ENCODE measurements at places on chromosomes 16 and 17.

- no peak for DNase-seq
Measured at GRCh38 chr16:3122926-3123570, 10.7 kb downstream of the ZNF205 start.

DNA sequence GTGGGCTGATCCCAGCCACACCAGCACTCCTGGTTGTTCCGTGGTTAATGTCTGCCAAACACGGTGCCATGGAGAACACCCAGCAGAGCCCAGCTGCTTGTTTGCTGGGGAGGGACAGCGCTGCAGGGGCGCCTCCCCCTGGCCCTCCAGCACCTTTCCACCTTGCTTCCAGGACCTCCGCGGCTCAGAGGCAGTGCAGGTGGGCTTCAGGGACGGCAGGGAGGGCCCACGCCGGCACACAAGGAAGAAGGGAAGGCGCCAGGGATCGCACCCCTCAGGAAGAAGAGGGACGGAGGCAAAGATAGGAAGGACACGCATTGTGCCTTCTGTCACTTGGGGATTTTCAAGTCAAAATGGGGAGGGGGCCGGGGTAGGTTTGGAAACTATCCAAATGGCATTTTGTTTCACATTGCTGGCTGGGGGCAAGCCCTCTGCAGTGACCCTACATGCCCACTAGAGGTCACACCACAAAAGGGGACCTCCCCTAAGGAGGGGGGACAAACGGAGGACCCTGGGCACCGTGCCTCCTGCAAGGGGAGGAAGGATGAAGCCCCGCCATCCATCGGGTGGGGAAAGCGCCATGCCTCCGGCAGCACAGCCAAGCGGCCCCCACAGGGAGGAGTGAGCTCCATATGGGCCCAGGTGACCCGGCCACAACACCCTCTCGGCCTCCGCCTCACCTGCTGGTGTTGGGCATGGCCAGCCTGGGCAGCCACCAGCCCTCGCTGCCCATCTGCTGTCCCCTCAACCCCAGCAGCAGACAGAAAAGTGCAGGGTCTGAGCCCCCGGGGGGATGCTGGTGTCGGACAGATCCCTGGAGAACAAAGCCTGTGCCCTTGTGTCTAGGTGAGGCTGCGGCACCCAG is 7.5 kb upstream of the C16orf95 start:
- DNase-seq = peak; percentile 25

- DNase-seq = no peak
Measured at GRCh38 chr16:58393138-58393504, 850 bp downstream of the GINS3 start.

DNA sequence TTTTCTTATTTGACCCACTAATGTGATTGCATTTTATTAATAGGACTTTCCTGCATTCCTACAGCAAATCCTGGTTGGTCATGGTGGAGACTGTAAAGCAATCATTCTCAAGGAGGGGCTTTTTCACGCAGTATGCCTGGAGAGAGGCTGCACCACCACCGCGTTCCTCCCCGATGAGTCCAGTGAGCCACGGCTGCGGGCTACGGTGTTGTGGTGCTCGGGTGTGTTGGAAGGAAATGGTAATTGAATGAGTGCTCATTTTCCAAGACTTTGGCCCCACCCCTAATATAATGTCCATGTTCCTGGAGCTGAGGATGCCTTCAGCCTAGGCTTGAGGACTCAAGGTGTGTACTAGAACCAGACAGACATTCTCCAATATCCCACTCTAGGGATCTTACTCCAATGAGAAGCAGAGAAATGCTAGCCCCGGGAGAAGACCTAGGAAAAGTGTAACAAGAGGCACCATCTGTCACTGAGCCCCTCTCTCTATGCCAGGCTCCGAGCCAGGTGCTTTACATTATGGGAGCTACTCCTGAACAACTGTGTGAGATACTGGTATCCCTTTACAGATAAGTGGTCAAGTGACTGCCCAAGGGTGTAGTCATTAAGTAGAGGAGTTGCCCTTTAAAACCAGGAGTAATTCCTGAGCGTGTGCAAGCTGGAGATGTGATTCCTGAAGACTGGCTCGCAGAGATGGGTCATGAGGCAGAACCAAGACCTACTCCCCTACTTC is 39.4 kb downstream of the HEATR6 start:
- DNase-seq = no peak

DNA sequence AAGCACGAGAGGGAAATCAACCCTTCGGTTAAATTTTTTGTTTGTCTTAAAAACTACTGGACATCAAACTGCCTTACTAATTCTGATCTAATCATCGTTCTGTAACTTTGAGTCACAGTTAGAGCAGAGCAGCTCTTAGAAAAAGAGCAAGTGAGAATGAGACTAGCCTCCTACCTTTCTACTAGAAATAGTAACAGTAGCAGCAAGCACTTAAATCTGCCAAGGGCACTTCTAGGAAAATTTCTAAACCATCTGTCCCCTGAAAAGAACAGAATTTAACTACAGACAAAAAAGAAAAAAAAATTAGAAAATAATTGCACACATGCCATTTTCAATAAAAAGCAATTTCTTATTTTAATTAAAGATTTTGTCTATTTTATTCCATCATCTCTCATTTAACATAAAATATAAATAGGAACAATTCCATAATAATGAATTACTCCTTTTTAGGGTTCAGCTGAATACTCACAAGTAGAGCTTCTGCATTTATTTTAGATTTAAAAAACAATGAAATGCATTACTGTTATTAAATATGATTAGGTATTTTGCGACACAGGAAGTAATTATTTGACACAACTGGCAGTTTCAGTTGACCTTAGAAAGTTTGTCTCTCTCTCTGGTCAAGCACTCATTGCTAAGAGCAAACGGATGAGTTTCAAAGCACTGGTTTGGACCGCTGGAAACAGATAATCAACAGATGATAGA is 250.8 kb upstream of the SOX9 start:
- no peak for DNase-seq

DNA sequence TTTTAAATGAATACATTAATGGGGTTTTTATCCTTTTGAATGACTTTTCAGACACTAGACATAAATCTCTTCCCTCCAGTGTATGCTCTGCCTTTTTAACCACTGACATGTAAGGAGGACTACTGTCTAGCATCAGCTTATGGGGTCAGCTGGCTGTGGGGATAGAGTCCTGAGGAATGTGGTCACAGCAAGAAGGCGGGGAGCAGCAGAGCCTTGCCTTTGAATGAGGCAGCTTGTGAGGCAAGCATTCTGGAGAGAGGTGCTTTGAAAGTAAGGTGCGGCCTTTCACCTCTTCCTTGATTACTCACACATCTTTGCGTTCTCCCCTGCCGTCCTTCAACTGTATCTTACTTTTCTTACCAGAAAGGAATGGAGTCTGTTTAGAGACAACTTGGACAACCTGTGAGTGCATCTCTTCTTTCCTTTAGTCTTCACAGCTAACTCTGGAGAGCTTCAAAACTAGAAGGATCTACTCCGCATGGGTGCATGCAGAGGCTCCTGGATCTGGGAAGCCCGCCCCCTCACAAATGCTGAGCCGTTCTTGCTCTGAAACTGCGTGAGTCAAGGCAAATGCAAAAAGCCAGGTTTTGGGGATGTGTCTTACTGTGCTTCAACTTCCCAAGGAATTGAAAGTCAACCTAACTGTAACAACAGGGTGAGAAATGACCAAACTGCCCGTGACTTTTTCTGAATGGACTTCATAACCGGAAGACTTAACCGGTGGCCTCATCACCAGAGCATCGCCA is 49.9 kb downstream of the ADCY7 start:
- DNase-seq = no peak

DNA sequence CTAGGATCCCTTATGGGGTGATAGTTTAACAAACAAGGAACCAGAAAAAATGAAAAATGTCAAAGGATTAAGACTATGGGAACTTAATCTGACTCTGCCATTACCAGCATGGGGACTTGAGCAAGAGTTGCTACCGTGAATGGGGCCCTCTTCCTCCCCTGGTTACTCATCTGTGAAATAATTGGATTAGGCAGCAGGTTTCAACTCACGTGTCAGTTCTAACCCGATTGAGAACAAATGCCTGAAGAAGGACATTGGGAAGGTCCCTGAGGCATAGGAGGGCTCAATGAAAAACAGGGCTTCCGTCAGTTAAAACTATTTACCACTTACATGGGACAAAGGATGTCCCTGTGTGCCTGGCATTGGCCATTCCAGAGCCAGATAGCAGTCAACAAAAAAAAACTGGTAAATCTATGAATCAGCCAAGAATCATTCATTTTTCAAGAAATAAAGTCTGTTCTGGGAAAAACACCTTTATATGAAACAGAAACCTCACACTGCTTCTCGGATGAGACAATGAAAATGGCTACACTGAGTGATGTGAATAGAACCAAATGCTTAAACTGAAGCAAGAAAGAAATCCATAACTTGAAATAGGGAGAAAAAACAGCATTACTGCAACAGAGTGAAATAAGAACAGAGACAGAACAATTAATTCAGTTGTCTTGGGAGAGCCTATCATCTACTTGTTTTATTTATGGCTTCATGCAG is 104.3 kb downstream of the ADAMTS18 start:
- DNase-seq = no peak
